ENCODE measurements at places on chromosomes 7 and 10. TPM values are rescaled to one million over a fixed set of nuclear protein-coding genes. Genes with fewer than 3 reads are reported as not detected.

DNA sequence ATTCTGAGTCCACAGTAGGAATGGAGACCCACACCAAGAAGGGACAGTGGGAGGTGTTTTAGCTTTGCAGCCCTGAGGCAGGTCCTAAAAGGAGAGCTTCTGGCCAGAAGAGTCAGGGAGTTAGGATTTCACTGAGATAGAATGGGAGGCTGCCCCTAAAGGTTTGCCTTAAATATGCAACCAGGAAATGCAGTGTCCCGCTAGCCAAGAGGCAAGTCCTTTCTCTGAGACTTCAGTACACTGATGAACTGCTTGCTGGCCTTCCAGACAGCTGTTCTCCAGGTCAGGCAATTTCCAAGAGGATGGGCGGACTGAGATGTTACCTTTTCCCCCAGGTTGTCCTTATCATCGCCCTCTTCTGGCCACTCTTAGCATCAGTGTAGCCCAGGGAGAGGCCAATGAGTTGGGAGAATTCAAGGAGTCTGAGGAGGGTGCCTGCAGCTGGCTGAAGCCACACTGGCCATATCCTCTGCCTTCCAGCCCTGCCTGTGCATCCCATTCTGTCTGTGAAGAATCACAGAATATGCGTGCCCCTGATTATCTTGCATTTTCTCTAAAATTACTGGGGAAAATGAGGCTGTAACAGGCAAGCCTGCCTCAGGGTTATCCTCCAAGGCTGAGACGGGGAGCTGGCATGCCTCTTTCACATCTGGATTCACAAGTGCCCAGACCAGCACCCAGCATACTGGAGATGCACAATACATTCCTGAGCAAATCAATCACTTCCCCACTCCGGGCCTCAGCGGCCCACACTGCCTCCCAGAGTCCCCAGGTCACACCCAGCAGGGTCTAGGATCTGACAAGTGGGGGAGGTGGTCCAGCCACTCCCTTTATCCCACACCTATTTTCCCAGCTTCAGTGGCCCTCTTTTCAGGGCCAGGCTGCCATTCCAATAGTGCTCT lies 2.4 kb downstream of the TLL2 start:
- peak; percentile 30 for DNase-seq

GRCh38 chr7:28130277-28130676 lies 50.3 kb downstream of the JAZF1 start:
- no peak for DNase-seq

Gene CADPS2
- polyA plus RNA-seq = 48.0 TPM

Gene SCIN
- polyA plus RNA-seq = 144 TPM

Data from renal pelvis (tissue), 12 donors.